CD4-positive, alpha-beta T cell treated with Interleukin-6 for 4 hours (primary cell): ENCODE measurements at places on chromosomes 12 and 14.
A peak's percentile ranks its signal among the peaks of the same experiment; 100 is the strongest.

- DNase-seq: no peak
These were observed 527.7 kb downstream of the FUT8 start for GRCh38 chr14:65940056-65940735.

DNA sequence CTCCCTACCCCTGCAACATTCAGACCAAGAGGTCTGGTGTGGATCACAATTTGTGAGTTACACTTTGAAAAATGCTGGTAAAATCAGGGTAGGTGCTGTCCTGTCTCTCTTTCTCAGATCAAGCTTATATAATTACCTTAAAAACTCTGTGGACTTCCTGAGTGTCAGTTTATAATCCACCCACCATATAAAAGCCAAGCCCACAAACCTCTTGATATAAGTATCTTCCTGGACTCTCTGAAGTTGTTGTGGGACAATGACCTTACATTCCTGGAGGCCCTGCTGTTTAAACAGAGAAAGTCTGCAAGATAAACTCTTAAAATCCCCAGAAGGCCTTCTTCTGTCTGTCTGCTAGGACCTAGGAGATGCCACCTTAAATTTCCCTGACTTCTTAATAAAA is 11.4 kb upstream of the KTN1 start:
- DNase-seq: no peak

DNA sequence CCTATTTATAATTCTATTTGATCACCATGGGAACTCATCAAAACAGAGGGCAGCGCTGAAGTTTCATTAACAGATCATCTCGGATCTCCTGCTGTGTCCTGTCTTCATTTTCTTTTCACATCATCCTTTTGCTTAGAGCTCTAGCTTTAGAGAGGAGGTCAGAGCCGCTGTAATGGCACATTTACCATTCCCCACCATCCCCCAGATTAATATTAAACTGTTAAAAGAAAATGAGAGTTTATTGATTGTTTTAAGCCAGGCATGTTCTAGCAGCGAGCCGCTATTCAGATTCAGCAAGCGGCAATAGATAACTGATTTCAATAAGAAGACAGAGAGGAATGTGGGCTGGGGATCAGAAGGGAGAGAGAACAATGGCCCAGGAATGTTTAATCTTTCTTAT is 308.8 kb downstream of the EGLN3 start:
- no peak for DNase-seq

GRCh38 chr12:111435661-111436201 is 30.0 kb downstream of the SH2B3 start:
- peak; percentile 24 for DNase-seq

GRCh38 chr12:16604596-16605252 is 1.2 kb downstream of the LMO3 start:
- no peak for DNase-seq

DNA sequence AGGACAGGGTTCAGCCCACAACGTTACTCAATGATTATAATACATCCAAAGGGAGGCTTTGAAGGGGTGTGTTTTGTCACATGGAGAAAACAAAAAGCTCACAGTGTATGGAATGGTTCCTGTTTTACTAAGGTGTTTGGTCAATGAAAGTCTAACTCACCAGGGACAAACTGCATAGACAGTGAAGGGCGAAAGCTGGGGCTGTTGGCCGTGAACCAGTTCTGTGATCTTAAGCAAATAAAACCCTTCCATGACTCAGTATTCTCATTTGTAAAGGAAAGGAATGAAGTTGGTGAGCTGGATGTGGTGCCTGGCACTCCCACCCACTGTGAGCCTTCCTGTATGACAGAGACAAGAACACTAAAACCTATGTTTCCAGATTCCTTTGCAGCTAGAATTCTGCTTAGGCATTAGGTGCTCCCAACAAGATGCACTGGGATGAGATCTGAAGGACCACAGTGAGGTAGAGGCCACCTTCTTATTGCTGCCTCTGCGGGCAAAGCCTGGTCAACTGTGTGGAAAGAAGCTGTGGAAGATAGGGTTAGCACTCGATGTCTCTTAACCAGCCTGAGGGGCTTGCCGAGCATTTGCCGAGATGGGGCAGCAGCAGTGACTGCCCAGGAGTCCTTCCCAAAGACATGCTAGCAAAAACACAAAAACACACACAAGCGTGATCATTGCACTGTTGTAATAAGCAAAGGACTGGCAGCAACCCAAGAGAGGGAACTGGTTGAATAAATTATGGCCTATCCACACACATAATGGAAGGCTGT is 48.5 kb downstream of the VCPKMT start:
- DNase-seq: no peak

DNA sequence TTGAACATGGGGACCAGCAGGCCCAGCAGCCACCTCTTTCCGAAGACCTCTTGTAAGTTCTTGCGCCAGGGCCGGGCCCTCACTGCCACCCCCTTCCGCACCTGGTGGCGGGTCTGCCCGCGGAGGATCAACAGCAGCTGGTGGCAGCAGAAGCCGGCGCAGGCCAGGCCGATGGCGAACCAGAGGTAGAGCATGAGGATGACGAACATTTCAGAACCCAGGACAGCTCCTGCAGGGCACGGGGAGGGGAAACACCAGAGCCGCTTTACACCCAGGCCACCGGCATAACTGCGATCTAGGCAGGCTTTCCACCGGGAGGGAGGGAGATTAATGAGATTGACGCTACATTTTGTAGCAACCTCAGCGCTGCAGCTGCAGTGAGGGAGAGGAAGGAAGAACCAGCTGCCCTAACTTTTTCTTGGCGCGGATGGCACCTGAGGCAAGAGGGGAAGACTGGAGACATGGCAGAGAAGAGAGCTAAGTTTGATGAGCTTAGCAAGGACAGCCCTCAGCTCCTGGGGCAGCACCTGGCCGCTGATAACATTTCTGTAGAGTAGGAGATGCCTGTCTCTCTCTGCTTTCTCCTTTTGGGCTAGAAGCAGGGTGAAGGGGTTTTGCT is 7.8 kb downstream of the ZDHHC22 start:
- peak; percentile 43 for DNase-seq

DNA sequence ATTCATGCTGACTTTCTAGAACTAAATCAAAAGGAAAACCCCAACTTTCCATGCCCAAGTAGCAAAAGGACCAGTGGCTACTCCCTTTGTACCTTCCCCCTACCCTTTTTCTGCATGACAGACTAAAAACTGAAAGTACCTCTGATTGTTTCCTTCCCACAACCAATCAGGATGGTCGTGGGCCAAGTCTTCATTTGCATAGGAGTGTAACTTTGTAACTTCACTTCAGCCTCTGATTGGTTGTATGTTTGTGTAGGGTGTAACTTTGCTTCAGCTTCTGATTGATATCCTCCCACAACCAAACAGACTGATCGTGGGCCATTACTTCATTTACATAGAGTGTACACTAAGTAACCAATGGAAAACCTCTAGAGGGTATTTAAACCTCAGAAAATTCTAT is 96.5 kb downstream of the DENND5B start:
- DNase-seq: no peak

GRCh38 chr12:14573118-14573517 is 5.4 kb upstream of the PLBD1 start:
- DNase-seq: no peak

- no peak for DNase-seq
These were observed 243.2 kb downstream of the ALX1 start for GRCh38 chr12:85523197-85523596.
